ENCODE measurements at places on chromosomes 4 and X.

- DNase-seq = no peak
Measured at GRCh38 chrX:630007-630611, 482 bp upstream of the SHOX start.

GRCh38 chr4:68905939-68906779, 45.4 kb downstream of the UGT2A3 start:
- DNase-seq = peak; percentile 19

DNA sequence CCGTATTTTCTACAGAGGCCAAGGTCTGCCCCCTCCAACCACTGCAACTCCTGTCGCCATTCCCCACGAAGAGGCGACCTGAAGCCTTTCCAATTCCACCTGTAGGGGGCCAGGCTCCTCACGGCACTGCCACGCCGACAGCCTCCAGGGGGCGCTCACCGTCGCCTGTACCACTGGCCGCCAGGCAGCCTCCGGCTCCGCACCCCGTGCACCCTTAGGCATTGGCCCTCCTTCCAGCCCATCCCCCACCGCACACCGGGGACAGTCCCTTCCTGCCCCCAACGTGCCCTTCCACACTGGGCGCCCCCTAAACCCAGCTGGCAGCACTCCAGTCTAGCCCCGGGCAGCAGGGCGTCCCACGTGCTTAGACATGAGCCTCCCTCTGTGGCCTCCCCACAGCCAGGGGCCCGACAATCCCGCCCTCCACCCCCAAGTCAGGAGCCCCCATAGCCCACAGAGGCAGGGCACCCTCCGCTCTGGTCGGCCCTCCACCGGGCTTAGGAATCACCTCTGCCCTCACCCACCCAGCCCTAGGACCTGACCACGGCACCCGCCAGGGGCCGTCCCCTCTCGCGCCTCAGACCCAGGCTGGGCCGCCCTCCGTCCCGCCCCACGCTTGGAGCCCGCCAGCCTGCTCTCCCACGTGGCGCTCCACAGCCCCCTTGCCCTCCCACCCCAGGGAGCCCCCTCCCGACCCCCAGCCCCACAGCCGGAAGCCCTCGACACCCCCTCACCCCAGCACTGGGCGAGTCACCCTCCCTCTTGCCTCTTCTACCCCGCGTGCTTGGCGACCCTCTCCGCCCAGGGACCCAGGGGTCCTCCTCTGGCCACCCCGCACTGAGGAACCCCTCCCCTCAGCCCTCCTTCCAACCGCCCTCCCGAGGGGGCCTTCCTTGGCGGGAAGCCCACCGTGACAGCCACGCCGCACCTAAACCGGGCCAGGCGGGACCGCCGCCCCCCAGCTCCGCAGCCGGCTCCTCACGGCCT, 711 bp downstream of the PNMA6E start:
- peak; percentile 36 for DNase-seq

- DNase-seq = no peak
Measured at GRCh38 chr4:184000457-184001396, 95.6 kb downstream of the STOX2 start.

- DNase-seq = no peak
Measured at GRCh38 chrX:41728125-41728524, 4.1 kb downstream of the GPR82 start.

DNA sequence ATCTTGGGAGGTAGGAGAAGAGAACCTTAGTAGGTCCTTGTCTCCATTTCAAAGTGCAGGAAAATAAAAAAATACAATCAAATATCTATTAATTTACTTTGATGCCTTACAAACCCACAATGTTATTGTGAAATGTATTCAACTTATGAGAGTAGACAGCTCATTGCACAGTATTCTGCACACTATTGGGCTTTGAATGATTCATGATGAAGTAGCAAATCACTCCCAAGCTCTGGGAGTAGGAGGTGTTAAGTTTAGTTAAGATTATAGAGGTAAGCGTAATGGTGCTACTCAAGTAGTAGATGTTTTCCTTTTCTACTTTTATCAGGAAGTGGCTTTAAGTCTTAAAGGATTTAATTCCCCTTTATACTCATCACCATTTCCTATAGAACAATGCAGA, 32.8 kb upstream of the TMPRSS11A start:
- no peak for DNase-seq

GRCh38 chr4:2333916-2334644, 72.2 kb upstream of the MXD4 start:
- no peak for DNase-seq

- no peak for DNase-seq
Measured at GRCh38 chrX:119617517-119618164, 11.4 kb upstream of the NKRF start.

GRCh38 chr4:127686658-127687057, 43.5 kb upstream of the SLC25A31 start:
- no peak for DNase-seq

GRCh38 chr4:41644288-41644914, 104.1 kb downstream of the PHOX2B start:
- peak; percentile 78 for DNase-seq

- no peak for DNase-seq
Measured at GRCh38 chr4:154502111-154502510, 10.5 kb upstream of the DCHS2 start.

GRCh38 chr4:119039779-119040178, 95.9 kb upstream of the MYOZ2 start:
- no peak for DNase-seq

DNA sequence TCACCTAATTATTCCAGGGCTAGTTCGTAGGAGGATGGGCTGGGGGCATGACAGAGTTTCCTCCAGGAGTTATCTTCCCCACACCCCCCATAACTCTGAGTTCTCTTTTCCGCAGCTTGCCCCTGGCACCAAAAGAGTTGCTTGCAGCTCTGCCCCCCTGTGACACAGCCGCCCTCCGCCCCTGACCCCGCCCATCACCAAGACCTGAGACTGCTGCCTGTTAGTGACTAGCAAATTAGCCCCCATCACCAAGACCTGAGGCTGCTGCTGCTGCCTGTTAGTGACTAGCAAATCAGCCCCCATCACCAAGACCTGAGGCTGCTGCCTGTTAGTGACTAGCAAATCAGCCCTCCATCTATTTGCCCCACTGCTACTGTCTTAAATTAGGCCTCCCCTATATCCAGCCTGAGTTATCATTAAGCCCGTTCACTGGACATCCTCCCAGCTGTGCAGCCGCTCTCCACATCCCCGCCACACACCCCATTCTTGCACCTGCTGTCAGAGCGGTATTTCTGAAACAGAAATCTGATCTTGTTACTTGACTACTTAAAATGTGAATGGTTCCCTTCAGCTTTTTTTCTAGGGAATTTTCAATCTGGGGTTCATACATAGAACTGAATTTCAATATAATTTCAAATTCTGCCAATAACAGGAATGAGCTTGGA, 1.5 kb upstream of the PAPSS1 start:
- DNase-seq = peak; percentile 14

GRCh38 chrX:6024204-6024603, 204.5 kb downstream of the NLGN4X start:
- peak; percentile 78 for DNase-seq

All from trophoblast cell (in vitro differentiated cells and primary cell).